ENCODE measurements at places on chromosomes 5 and 9. TPM values are rescaled to one million over a fixed set of nuclear protein-coding genes. Genes with fewer than 3 reads are reported as not detected.

DNA sequence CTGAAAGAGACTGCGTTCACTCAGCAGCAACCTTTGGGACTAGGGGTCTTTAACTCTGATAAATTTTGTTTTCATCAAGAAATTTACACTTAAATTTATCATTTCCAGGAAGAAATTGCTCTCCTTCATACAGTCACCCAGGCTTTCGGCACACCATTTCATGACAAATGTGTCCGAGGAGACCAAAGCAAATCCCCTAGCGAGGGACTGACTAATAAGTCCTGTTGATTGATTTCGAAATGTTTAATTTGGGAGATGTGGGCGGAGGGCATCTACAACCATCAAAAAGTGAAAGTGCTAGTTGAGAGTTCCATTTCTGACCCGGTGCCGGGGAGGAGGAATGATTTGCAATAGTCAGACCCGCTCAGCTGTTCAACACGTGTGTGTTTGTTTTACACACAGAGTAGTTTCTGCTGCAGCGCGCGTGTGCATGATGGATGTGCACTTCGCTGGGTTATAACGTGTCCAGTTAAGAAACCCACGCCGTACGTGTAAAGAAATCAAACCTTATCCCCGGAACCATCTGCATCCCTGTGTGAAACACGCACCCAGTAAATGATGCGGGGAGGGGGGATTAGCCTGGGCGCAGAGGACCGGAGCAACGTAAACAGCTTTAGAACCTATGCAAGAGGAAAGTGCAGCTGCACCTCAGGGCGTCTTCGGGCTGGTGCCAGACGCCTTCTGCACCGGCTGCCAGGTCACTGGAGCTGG is 845 bp upstream of the NR4A3 start:
- DNase-seq: no peak

The IL31RA gene
- 0.94 TPM for polyA plus RNA-seq

The MYMK gene
- 58.2 TPM for polyA plus RNA-seq

GRCh38 chr5:133387091-133387490 is 225.2 kb downstream of the FSTL4 start:
- no peak for DNase-seq

DNA sequence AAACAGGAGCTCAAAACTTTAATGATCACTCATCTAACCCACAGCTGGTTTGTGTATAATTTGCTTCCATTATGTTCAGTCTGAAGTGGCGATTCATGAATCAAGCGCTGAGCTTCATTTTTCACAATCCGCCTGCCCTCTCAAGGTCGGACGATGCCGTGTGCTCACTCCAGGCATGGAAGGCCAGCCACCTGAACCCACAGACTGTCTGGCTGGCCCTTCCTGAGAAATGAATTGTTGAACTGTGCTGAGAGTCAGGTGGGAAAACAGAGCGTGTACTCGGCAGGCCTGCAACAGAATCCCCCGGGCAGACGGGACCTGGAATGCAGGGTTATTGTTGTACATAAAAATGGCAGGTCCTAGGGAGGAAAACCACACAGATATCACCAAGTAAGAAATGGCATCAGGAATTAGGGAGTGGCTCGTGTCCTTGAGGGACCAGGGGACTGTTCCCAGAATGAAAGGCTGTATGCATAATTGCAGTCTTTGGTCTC is 375.7 kb downstream of the IRX2 start:
- DNase-seq: no peak
